ENCODE measurements at places on chromosomes 2 and 18. TPM values are rescaled to one million over a fixed set of nuclear protein-coding genes. Genes with fewer than 3 reads are reported as not detected.

CD8B gene
- not detected for total RNA-seq

TBC1D8 gene
- total RNA-seq: 87.0 TPM

LGALSL gene
- total RNA-seq: 8.7 TPM

NEURL3 gene
- 0.67 TPM for total RNA-seq

C2orf66 gene
- total RNA-seq: 0.14 TPM

Data from A549 treated with Mapracorat at 1 μM for 4 hours (cell line).